ENCODE measurements at places on chromosomes 11 and 22. TPM values are rescaled to one million over a fixed set of nuclear protein-coding genes. Genes with fewer than 3 reads are reported as not detected.

- H3K36me3 ChIP-seq: no peaks in the 10 kb centered on the region
- DNase-seq: peak; percentile 2
- H3K27ac ChIP-seq: no peak overlapping the region
Observed at GRCh38 chr22:50739894-50740293, 1.9 kb downstream of the ACR start.

The ZP1 gene
- not detected for total RNA-seq

DNA sequence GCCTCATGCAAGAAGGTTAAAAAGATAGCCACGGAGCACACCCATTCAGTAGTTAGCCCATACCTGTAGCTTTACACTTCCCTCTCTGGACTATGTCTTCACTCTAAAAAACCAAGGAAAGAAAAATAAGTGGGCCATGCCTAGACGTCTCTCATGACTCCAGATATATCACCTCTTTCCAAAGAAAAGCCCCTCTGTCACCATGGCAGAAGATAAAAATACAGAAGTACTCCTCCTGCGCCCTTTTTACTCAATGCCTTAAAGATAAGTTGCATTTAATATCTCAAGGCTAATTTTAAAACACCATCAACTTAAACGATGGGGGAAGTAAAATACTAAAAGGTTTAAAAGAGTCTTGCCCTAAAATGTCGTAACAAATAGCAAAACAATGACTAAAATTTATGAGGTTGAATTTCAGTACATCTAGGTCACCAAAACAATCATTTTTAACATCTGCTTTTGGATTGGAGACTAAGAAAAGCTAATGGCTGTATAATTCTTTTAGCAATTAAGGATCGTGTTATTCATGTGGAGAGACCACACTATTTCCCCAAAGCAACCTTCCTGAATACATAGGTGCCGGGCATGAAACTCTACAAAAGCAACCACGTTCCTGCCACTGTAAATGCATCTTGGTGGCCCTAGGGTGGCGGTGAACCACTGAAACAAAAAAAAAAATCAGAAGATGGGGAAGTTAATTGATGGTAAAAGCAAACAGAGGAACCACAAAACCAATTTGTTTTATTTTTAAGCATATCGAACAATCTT lies 46.0 kb downstream of the CELF1 start:
- H3K4me3 ChIP-seq: no peak overlapping the region
- H3K36me3 ChIP-seq: peaks cover 22% of the 10 kb centered on the region
- peak overlapping the region; percentile 69 for H3K27ac ChIP-seq
- peaks cover 68% of the 10 kb centered on the region for H3K4me1 ChIP-seq
- no peaks in the 10 kb centered on the region for H3K27me3 ChIP-seq
- DNase-seq: peak; percentile 32

The CHCHD10 gene
- total RNA-seq: 55.4 TPM

- H3K4me1 ChIP-seq: no peaks in the 10 kb centered on the region
- peaks cover 6% of the 10 kb centered on the region for H3K27me3 ChIP-seq
- H3K36me3 ChIP-seq: peaks cover 6% of the 10 kb centered on the region
- H3K27ac ChIP-seq: no peak overlapping the region
- H3K4me3 ChIP-seq: no peak overlapping the region
- no peak for DNase-seq
Observed at GRCh38 chr11:134132808-134133207, 63.9 kb downstream of the JAM3 start.

- peaks cover 3% of the 10 kb centered on the region for H3K27me3 ChIP-seq
- H3K4me1 ChIP-seq: no peaks in the 10 kb centered on the region
- no peaks in the 10 kb centered on the region for H3K36me3 ChIP-seq
- H3K27ac ChIP-seq: no peak overlapping the region
- no peak overlapping the region for H3K4me3 ChIP-seq
Observed at GRCh38 chr22:24759765-24760164, 14.8 kb downstream of the PIWIL3 start.

DNA sequence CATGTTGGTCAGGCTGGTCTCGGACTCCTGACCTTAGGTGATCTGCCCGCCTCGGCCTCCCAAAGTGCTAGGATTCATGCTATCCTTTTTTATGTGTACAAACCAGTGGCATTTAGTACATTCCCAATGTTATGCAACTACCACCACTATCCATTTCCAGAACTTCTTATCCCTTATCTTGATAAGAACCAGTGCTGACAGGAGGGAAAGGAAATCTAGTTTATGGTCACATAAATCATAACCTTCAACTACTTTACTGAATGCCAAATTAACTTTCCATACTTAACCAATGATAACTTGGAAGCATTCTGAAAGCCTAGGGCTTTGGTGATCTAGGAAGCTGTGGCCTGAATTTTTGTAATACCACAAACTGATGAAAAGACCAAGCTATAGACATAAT lies 170.4 kb downstream of the SWAP70 start:
- no peak overlapping the region for H3K4me3 ChIP-seq
- H3K27me3 ChIP-seq: no peaks in the 10 kb centered on the region
- peaks cover 4% of the 10 kb centered on the region for H3K36me3 ChIP-seq
- H3K27ac ChIP-seq: no peak overlapping the region

Data from activated CD4-positive, alpha-beta T cell treated with anti-CD3 and anti-CD28 coated beads, Interleukin-2, amount 10 ng/mL, durations not matched to agents 7 days and 5 days (primary cell).